ENCODE measurements at places on chromosomes 2 and 18. TPM values are rescaled to one million over a fixed set of nuclear protein-coding genes. Genes with fewer than 3 reads are reported as not detected.

The TEX261 gene
- total RNA-seq, result 61.6 TPM

The CLEC4F gene
- not detected for total RNA-seq

The SCTR gene
- total RNA-seq, result not detected

The GPBAR1 gene
- 0.49 TPM for total RNA-seq

The DES gene
- total RNA-seq, result 0.33 TPM

DNA sequence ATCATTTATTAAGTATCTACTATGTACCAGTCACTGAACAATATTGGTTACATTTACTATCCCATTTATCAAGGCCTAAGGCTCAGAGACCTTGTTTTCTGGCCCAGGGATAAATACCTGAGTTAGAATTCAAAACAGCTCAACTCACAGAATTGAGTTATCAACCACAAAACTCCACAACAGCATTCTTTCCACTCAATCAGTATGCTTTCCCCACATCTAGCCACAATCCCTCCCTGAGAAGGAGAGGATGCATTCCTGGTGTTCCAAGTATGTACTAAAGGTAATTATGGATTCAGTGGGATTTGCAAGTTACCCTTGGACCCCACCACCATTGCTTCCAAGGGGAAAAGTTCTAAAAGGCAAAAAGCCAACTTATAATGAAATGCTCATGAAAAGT lies 104.2 kb upstream of the PID1 start:
- DNase-seq, result no peak

DNA sequence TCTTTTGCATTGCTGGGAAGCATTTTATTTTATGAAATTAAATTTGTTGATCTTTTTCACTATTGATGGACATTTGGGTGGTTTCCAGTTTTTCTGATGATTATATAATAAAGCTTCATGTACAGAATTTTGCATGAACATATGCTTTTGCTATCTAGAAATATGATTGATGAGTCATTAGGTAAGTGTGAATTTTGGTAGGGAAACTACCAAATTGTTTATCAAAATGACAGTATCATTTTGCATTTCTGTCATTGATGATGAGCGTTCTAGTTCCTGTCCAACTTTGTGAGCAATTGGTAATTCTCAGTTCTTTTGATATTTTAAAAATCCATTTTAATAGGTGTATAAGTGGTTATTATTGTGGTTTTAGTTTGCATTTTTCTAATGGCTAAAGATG lies 67.7 kb downstream of the TAF4B start:
- DNase-seq, result no peak

Measured in mammary epithelial cell (primary cell).